ENCODE measurements at places on chromosomes 1 and 21. TPM values are rescaled to one million over a fixed set of nuclear protein-coding genes. Genes with fewer than 3 reads are reported as not detected.

CCDC190 gene
- not detected for total RNA-seq

ACBD6 gene
- 28.8 TPM for total RNA-seq

GLRX2 gene
- total RNA-seq = 4.3 TPM

KIF26B gene
- not detected for total RNA-seq

ANKRD45 gene
- not detected for total RNA-seq

MTARC2 gene
- total RNA-seq = not detected

LRRC8C gene
- total RNA-seq = 28.4 TPM

SPRR2E gene
- not detected for total RNA-seq

ACOT11 gene
- 0.50 TPM for total RNA-seq

C1orf115 gene
- total RNA-seq = 0.82 TPM

ARHGAP30 gene
- total RNA-seq = 78.9 TPM

FCAMR gene
- not detected for total RNA-seq

FCN3 gene
- total RNA-seq = not detected

OR14A16 gene
- not detected for total RNA-seq

GPR25 gene
- total RNA-seq = 2.7 TPM

KCNK1 gene
- not detected for total RNA-seq
